Pancreas (tissue), 10 donors: ENCODE measurements at places on chromosomes 2 and 18. TPM values are rescaled to one million over a fixed set of nuclear protein-coding genes. Genes with fewer than 3 reads are reported as not detected.

The TTC21B gene
- 8.9 TPM for total RNA-seq

The DQX1 gene
- not detected for total RNA-seq

The CTAGE1 gene
- not detected for total RNA-seq

The SLC4A5 gene
- total RNA-seq, result 1.3 TPM

The PTH2R gene
- total RNA-seq, result 0.31 TPM

The BMP10 gene
- not detected for total RNA-seq

The PASK gene
- 11.4 TPM for total RNA-seq

The PRPF40A gene
- 43.2 TPM for total RNA-seq

The TUBB8B gene
- total RNA-seq, result 0.35 TPM

The SCYGR1 gene
- not detected for total RNA-seq

The TRIM43 gene
- not detected for total RNA-seq

The NAT8 gene
- total RNA-seq, result not detected

The MAP3K2 gene
- 31.3 TPM for total RNA-seq
